Stimulated activated CD4-positive, alpha-beta T cell treated with anti-CD3 and anti-CD28 coated beads, TNF-alpha, amount 100 ng/mL, for 1 hour (primary cell): ENCODE measurements at places on chromosomes 13 and 19.

- DNase-seq = no peak
Observed at GRCh38 chr13:74929436-74929835, 552.5 kb downstream of the TBC1D4 start.

GRCh38 chr19:20254121-20254520 is 87.1 kb downstream of the ZNF486 start:
- DNase-seq = no peak

DNA sequence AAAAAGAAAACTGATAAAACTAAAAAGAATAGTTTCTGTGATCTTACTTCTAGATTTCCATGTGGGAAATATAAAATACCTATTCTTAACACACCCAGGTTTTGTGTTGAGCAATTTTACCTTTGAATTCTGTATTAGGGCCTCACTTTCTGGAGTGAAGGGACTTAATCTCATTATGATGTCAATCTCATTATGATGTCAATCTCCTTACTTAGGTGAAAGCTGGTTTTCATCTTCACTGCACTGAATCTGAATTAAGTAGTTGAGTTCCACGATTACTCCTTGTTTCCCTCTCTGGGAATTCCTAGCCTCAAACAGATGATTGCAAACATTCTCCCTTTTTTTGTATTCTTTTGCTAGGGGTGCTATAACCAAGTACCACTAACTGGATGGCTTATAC is 1367.2 kb downstream of the EFNB2 start:
- DNase-seq = no peak

GRCh38 chr13:33153421-33154404 is 131.8 kb downstream of the STARD13 start:
- no peak for DNase-seq

GRCh38 chr19:51600940-51601580 is 29.1 kb downstream of the SIGLEC5 start:
- DNase-seq = no peak

- no peak for DNase-seq
Observed at GRCh38 chr19:2546128-2547032, 70.5 kb downstream of the GADD45B start.

- no peak for DNase-seq
Observed at GRCh38 chr13:34310539-34310938, 492.6 kb downstream of the RFC3 start.

- no peak for DNase-seq
Observed at GRCh38 chr13:29496241-29496712, 99.2 kb downstream of the SLC7A1 start.

DNA sequence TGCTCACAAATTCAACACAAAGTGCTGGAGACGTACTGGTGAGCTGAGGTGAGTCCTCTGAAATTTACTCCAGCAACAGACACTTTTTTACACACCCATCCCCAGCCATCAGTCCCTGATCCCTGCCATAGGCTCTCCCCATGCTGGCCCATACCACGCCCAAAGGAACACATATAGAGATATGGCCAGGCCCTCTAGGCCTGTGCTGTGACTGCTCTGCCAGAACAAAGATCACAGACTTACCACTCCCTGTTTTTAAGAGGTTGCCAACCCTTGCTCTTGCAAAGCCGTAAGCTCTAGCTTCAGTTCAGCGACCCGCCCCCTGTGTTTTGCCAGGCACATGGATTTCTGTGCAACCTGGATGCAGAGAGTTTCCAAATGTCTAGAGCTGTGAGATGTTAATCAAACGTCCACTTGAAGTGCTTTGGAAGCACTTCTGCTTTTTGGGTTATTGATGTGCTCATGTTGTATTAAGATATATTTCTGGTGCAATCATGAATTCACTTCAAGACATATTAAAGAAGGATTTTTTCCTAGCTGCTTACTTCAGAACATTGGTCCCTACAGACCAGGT is 59.7 kb downstream of the DLEU7 start:
- DNase-seq = no peak

DNA sequence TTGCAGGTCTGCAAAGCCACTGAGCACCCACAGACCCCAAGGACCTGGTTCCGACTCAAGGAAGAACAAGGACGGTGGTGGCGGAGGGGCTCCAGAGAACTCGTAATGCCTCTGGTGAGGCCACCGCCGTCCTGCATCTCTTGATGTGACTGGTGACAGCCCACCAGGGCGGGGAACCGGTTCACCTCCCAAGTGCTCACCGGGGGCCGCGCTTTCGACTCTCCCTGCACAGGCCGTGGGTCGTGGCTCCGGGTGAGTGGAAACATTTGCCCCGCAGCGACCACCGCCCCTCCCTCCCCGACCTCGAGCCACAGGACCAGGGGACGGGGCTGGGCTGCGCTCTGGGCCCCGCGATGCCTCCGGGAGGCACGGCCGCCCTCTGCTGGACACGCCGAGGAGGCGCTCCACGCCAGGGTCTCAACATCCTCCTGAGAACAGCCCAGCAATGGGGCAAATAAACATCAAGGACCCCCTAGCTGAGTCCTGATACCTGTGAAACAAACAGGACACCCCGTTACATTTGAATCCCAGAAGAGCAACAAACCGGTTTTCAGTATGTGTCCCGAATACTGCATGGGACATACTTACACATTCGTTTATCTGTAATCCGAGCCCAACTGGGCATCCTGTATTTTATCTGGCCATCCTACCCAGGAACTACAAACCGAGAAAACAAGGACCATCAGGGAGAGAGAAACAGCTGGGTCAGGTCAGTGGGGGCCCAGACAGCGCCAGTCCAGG is 3.9 kb upstream of the PLPP2 start:
- no peak for DNase-seq

DNA sequence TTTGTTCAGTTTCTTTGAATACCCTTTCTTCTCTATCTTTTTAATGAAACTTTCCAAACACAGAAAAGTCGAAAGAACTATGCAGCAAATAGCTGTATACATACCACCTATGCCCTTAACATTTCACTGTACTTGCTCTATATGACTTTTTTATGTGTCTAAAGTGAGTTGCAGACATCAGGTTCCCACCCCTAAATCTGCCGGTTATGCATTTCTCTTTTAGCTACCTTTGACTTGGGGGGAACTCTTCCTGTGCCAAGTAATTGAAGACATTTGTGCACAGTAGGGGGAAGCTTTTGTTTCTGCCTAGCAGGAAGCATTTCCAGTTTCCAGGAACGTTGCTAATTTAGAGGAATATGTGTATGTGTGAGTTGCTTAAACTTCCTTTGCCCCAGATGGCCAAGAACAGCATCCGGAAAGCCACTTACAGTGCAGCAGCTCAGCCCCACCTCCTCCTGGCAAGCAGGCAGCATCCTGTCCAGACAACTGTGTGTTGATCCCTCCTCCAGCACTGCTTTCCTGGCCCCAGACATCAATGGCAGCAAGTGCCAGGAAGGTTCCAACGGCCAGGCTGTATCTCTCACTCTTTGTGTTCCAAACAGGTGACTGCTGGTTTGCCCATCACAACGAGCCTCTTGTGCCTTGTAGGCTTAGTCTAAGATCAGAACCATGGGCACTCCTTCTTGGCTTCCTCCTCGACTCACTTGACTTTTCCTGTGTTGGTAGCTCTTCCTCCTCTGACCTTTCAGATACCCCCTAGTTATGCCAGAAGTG is 14.7 kb upstream of the GRAMD1A start:
- DNase-seq = no peak

DNA sequence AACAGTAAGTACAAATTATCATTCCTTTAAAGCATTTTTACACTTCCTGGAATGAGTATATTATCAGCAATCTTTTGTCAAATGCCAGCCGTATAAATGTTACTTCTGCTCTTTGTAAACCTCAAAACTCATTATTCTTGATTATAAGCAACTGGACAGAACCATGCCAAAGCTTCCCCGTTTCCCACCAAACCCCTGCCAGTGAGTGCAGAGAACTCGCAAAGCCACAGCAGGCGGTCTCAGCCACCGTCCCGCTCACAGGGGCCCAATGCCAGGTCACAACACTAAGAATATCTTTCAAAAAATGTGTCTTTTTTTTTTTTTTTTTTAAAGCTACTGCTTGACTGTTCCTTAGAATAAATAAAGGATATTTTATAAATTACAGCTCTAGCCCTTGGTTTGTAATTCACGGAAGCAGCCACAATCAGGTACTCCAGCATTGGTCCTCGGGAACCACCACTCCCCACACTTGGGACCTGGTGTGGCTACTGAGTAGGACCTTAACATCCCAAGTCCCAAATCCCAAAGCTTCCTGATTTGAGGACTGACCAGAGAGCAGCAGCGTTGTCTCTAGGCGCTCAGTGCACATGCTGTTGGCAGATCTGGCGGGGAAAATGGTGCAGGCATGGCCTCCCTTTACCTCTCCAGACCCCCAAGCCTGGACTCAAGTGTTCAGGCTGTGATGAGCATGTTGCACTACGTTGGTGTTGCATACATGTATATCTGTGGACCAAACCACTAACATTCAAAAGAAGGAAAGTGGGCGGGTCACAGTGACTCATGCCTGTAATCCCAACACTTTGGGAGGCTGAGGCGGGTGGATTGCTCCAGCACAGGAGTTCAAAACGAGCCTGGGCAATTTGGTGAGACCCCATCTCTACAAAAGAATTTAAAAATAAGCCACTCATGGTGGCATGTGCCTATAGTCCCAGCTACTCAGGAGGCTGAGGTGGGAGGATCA is 19.0 kb downstream of the KCTD15 start:
- no peak for DNase-seq

GRCh38 chr19:50461066-50461875 is 15.0 kb upstream of the EMC10 start:
- DNase-seq = peak; percentile 11

GRCh38 chr13:54387625-54388024 is 1359.0 kb downstream of the OLFM4 start:
- DNase-seq = no peak

- no peak for DNase-seq
Observed at GRCh38 chr13:100535426-100536135, 53.0 kb downstream of the GGACT start.

GRCh38 chr19:46076951-46077814 is 36.4 kb upstream of the IGFL4 start:
- DNase-seq = no peak

DNA sequence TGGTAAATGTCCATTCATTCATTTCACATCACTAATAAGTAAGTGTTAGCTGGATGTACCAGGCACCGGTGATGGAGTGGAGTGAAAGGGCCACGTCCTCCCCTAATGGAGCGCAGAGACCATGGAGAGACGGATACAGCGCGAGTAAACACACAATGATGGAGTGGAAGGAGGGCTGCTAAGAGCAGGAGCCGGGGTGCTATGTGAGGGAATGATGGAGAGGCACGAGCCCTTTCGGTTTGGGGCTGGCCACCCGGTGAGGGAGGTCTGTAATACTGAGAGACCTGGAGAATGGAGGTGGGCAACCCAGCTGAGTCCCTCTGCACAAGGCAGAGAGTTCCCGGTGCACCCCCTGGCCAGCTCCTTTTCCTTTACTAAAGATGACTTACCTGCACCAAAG is 53.7 kb downstream of the PEPD start:
- DNase-seq = no peak

DNA sequence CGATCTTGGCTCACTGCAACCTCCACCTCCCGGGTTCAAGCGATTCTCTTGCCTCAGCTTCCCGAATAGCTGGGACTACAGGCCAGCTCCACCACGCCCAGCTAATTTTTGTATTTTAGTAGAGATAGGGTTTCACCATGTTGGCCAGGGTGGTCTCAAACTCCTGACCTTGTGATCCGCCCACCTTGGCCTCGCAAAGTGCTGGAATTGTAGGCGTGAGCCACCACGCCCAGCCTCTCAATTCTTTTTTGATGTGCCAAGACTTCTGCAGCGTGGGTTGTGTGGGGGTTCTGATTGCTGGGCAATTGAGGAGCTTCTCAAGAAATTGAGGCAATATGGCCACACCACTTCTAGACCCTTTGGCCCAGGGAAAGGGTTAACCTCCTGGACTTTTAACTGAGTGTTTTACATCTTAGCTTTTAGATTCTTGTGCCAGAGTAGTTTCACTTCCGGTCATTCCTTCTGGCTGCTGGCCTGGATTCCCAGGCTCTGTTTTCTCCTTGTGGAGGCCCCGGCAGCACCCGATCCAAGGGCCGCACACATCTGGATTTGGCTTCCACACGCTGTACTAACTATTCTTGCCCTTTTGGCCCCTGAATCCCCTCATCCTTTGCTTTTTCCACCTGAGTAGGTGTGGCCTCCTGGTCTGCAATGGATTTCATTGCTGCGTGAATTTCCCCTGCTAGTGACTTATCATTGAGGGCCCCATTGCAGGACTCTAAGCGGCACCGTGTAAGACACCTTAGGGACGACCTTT is 14.7 kb downstream of the SMARCA4 start:
- no peak for DNase-seq

DNA sequence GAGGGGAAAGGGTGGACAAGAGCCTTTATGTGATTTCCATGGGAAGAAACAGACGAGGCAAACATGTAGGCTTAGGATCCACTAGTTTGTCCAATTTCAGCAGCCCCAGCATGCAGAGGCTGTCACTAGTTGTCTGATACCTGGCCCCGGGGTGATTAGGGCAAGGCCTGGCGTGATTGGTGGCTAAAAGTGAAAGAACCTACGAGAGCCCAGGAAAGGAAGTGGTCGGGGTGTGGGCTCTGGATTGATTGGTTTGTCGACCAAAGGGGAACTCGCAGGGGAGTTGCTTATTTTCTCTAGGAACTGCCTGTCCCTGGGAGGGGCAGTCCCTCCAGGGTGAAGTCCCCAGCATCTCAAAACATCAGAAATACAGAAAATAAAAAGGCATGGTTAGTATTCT is 64.2 kb upstream of the UQCRFS1 start:
- no peak for DNase-seq
